NCI-H187 (cell line): ENCODE measurements at places on chromosomes 1 and 21.

DNA sequence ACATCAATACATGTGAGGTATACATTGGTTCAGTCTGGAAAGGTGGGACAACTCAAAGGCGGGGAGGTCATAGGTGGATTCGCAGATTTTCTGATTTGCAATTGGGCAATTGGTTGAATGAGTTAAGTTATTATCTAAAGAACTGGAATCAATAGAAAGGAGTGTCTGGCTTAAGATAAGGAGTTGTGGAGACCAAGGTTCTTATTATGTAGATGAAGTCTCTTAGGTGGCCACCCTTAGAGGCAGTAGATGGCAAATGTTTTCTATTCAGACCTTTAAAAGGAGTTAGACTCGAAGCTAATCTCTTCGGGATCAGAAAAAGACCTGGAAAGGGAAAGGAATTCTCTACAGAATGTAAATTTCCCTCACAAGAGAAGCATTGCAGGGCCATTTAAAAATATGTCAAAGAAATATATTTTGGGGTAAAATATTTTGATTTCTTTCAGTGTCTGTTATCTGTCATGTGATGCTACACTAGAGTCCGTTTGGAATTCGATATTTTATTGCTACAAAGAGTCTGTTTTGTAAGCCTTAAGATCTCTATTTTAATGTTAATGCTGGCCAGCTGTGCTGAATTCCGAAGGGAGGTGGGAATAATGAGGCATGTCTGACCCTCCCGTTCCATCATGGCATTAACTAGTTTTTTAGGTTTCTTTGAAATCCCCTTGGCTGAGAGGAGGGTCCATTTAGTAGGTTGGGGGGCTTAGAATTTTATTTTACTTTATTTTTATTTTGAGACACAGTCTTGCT lies 265.1 kb downstream of the PTPRU start:
- no peak for DNase-seq

DNA sequence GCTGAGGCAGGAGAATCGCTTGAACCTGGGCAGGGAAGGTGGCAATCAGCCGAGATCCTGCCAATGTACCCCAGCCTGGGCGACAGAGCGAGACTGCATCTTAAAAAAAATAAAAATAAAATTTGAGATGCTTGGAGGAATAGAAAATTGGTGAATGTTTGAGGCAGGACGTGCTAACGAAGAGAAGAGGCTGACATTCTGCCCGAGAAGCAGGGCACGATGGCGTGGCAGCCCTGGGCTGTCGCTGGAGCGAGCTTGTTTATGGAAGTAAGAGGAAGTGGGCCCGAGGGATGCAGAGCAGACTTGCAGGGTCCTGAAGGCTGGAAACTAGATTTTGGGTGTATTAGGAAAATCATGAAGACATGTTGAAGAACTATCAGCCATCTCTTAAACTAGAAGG lies 92.6 kb downstream of the KIF26B start:
- DNase-seq = no peak

- peak; percentile 75 for DNase-seq
These were observed 17.9 kb downstream of the STK40 start for GRCh38 chr1:36367798-36368197.

GRCh38 chr1:70504176-70504820 lies 93.2 kb downstream of the CTH start:
- DNase-seq = no peak

DNA sequence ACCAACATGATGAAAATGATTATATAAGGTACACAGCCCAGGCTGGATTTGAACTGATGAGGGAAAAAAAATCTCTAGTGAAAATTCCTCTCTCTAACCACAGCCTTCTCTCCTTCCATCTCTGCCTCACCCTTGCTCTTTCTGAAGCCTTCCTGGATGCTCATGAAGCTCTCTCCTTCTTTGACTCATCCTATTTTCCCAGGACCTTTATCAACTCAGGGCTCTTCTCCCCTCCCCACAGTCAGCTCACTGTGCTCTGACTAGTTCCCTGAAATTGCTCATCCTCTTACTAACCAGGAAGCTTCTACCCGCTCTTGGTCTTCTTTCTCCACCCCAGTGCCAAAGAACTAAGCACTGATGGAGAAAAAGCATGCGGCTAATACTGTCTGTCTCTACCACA lies 46.4 kb upstream of the ERG start:
- no peak for DNase-seq

DNA sequence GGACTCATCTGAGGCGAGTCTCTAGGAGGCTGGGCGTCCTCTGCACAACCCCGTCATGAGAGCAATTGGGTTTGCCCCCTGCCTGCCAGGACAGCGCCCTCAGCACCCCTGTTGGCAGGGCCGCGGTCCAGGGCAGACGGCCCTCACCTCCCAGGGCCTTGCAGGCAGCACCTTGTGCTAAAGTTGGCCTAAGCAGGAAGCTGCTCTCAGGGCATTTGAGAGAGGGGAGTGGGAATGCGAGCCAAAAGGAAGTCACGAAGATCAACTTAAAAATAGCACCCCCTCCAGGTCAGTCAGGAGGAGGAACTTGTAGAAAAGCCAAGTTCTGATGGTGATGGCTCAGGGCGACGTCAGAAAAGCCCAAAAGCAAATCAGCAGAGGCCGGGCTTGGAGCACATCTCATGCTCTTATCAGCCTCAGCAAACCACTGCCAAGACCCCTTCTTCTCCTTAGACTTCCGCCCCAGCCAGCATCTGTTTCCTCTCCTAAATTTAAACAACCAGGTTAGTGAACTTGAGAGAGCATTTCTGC lies 12.6 kb upstream of the ADORA3 start:
- no peak for DNase-seq

DNA sequence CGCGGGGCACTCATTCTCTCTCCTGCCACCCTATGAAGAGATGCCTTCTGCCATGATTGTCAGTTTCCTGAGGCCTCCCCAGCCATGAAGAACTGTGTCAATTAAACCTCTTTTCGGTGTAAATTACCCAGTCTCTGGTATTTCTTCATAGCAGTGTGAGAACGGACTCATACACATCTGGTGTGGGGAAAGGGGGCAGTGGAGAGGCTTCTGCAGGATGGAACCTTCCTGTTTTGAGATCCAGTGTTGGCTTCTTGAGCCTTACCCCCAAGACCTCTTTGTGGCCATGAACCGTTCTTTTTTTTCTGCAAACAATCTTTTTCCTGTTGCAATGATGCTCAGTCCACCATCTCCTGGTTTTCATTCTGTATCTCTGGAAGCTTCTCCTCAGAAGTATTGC lies 248.4 kb downstream of the PRDM2 start:
- DNase-seq = no peak

DNA sequence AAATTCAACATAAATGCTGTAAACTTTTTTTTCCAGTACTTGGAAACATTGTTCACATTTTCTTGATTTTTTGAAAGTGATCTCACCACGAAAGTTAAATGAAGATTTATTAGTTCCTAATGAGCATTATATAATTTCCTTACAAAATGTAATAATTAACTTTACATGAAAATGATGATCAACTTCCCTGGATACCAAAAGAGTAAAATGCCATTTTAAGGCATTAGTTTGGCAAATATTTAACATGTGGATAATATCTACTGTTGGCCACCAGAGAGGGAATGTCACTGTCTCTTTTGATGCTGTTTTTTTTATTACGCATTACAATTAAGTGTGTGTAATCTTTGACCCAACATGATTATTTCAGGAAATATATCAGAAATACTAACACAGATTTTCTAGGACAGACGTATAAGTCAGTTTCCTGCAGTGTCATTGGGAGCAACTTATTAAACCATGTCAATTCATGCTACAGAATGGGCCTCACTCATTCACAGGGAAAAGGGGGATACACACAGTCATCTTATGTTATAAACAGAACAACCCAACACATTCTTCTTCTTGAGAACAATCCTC lies 903.9 kb upstream of the ADGRL2 start:
- no peak for DNase-seq

GRCh38 chr21:38929142-38929541 lies 123.4 kb downstream of the ETS2 start:
- DNase-seq = no peak

GRCh38 chr1:111540928-111541327 lies 37.5 kb upstream of the ADORA3 start:
- no peak for DNase-seq

DNA sequence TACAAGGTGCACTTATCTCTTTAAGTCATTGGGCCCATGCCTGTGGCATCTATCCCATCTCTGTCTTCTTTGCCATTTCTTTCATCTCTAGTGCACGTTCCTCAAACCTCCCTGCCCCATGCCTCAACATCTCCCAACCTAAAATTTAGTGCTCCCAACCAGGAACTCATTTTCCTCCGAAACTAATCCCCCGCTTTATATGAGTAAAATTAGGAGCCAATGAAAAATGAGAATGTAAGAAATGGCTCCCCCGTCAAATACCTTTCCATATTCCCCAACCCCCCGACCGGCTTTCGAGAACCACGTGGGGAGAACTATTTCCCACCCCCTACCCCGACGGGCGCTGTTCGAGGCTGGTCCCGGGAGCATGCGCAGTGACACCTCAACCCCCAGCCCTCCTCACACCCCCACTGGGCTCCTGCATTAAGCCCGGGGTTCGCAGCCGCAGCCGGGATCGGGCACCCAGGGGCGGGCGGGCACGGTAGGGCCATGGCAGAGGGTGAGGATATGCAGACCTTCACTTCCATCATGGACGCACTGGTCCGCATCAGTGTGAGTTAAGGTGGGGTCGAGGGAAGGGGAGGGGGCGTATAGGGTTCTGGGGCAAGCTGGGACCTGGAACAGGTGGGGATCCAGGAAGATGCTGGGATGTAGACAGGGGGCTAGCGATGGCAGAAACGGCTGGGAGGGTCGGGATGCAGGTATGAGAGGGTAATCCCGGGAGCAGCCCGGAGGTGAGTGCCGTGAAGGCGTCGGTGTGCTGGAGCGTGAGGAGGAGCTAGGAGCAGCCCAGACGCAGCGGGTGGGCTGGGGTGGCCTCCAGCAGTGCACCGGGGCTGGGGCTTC lies at the start of gene TRIM46:
Gene TRIM46 (plus strand): TSS at position 372 of the 846 bp plus-strand sequence. CDS start 118 bp downstream, at position 490.
- DNase-seq = peak; percentile 91

GRCh38 chr1:109739738-109740614 lies 862 bp downstream of the GSTM3 start:
- peak; percentile 81 for DNase-seq

GRCh38 chr1:241775021-241775420 lies 73.0 kb upstream of the EXO1 start:
- DNase-seq = no peak

DNA sequence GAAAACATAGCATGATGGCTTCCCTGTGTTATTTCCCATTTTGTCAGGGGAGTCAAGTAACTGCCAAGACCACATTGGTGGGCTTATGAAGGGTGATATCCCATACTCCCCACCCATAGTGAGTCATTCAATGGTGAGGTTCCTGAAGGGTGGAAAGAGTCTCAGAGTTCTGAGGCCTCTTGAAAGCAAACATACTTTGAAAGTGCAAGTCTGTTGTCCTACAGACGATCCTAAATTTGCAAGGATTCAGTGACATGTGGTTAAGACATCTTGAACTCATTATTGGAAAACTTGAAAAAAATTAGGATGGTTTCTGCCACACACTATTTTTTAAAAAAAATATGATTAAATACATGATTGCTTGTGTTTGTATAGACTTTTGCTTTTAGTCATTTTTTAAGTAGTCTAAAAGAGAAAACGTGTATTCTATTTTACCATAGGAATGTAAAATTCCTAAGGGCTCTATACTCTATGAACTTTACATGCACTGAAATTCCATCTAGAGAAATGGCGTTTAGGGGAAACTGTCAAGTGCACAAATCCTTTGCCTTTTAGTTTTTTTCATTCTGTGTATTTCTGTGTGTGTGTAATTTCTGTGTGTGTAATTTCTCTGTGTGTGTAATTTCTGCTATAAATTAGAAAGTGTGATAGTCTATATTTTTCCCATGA lies 225.5 kb upstream of the ADAMTS5 start:
- no peak for DNase-seq
